ENCODE measurements at places on chromosomes 5 and 9.

GRCh38 chr5:91162534-91163381 lies 220.4 kb downstream of the ARRDC3 start:
- no peak for DNase-seq

GRCh38 chr9:36039696-36040095 lies 3.0 kb downstream of the RECK start:
- DNase-seq: no peak

DNA sequence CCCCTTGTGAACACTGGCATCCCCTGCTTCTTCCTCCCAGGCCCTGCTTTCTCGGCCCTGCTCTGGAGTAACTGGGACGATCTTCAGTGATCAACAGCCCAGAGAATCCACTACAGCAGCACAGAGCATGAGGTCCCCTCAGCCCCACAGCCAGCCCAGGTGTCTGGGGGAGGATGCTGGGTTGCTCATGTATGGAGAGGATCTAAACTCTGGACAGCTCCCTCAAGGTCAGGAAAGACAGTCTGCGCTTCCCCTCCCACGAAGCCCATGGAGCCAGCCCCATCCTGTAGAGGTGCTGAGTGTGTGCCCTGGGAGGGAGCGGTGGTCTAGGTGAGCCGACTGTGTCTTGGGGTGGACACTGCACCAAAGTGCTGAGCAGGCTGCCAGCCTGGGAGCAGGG lies 190.2 kb downstream of the GABBR2 start:
- DNase-seq: no peak

DNA sequence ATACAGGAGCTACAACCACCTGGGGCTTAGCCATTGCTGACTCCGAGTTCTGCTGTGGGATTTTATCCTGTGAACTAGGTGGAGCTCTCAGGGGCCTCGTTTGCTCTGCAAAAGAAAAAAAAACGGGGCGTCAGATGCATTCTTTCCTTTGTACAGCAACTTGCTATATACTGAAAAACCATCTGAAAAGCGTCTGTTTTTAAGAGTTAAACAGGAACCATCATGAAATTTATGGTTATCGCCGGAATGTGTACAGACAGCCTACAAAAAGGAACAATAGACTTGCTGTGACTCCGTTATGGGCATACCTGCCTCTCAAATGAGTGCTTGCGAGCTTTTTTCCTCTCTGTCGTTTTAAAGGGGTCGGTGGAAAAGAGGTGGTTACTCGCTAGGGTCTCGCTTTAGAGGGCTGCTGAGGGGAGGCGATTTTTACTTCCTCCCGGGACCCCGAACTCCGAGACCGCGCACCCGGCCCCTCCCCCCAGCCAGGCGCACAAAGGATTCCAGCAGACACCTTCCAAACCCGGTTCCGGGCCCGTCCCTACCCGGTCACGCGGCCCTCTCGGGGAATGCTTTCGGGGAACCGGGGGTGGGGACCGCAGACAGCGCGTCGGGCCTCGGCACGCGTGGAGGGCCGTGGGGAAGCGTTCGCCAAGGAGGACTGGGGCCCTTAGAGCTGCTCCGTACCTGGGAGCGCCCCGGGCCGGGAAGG lies 826 bp downstream of the PAIP1 start:
- DNase-seq: peak; percentile 28

GRCh38 chr9:134158242-134158641 lies 6.1 kb downstream of the RNU6ATAC start:
- DNase-seq: no peak

GRCh38 chr9:96603305-96604003 lies 16.2 kb downstream of the CDC14B start:
- no peak for DNase-seq

- no peak for DNase-seq
Measured at GRCh38 chr5:111681414-111682120, 75.4 kb downstream of the NREP start.

DNA sequence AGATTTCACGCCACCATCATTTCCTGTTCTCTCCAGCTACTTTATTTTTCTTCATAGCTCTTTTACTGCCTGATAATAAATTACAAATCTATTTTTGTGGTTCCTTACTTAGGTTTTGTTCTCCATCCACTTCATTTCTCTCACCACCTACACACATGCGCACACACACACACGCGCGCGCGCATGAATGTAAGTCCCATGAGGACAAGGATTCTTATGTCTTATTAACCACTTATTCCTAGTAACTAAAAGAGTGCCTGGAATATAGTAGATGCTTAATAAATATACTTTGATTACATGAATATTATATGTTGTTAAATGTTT lies 116.5 kb downstream of the TRPM6 start:
- DNase-seq: no peak

DNA sequence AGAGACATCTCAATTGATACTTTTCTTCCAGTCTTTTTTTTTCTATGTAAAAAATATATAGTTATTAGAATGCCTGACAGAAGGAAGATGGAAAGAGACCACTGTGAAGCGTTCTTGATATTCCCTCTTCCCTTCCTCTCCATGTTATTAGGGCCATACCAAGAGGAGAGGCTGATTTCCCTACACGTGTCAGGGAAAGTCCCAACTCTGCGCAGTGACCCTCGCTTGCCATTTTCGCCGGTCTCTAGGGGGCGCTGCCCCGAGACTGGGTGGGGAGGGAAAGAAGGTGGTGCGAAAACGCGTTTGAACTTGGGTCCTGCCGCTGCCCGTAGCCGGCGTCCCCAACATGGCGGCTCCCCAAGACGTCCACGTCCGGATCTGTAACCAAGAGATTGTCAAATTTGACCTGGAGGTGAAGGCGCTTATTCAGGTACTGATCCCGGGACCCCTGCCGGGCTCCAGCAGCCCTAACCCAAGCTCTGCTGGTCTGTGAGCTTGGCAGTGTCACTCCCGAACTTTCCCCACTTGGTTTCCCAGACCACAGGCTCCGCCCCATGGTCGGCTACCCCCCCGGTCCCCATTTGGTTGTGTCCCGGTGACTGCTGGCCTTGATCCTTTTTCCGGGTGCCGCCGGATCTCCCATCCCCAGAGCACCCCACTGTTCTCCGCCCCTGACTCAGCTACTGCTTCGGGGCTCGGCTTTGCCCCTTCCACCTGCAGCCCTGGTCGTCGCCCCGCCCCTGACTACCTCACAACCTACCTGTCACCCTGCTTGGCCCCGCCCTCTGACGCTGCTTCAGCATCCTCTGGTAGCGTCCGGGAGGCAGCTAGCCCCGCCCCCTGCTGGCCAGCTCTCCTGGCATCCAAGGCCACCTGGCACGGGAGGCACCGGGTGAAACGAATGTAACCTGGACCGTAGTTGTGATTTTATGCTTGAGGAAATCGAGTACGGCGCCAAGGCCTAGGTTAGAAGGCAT lies at the start of gene BNIP1:
TSS of gene BNIP1 (plus strand) at position 332 of the 977 bp plus-strand sequence. CDS start at position 347, 15 bp downstream.
- peak; percentile 26 for DNase-seq

GRCh38 chr5:55143624-55144023 lies 16.3 kb upstream of the GPX8 start:
- DNase-seq: no peak

GRCh38 chr9:33264473-33265177 lies at the start of the genes BAG1 and CHMP5:
TSS of gene BAG1 (minus strand) at chr9:33264708.
TSS of gene CHMP5 (plus strand) at chr9:33265049. CDS start at chr9:33265079, 30 bp downstream.
- peak; percentile 83 for DNase-seq
